Tibial artery (tissue), 4 donors: ENCODE measurements at places on chromosomes 6 and 20.

GRCh38 chr6:109008537-109009235 lies 86.0 kb downstream of the SESN1 start:
- DNase-seq, result no peak

GRCh38 chr6:156877126-156877863 lies 100.1 kb downstream of the ARID1B start:
- peak; percentile 52 for DNase-seq

DNA sequence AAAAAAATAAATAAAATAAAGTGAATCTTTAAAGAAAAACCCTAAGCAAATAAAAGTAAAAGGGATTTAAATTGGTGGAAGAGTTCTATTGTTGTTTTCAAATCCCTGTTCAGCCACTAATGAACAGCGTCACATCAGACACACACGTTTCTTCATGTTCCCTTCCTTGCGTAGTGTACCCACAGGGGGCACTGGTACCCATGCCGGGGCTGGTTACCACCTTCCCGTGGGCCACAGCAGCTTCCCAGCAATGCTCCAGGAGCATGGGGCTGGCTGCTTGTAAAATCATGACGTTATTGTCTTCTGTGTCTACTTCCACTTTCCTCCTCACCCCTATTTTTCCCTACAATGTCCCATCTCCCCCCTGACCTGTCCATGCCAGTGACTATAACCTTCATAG lies 988.7 kb downstream of the KIF16B start:
- DNase-seq, result no peak

DNA sequence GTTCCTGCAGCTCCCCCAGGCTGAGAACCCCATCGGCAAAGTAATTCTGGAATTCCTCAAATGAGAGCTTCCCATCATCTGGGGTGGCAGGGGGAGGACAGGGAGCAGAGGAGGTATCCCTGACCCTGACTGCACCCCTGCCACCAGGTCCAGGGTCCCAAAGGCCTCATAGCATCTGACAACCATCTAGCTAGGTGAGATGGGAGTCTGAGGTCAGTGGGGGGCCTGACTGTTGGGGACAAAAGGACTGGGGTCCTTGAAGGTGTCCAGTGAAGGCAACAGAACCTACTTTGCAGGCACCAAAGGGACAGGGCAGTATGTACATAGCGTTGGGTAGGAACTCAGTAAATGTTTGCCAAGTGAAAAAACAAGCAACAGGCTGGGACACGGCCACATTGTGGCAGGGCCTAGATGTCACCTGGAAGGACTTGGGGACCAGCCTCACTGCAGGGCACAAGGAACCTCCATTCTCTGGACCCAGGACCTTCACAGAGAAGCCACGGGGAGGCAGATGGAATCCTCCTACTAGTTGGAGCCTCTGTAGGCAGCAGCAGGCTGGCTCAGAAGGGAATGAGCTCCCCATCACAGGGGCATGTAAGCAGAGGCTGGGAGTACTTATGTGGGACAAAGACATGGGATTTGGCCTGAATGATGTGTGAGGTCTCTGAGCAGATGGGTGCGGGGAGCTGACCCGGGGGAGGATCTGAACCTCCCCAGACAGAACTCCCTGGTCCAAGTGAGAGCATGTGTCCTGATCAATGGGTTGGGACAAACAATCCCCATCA lies 3.3 kb downstream of the NECAB3 start:
- no peak for DNase-seq

DNA sequence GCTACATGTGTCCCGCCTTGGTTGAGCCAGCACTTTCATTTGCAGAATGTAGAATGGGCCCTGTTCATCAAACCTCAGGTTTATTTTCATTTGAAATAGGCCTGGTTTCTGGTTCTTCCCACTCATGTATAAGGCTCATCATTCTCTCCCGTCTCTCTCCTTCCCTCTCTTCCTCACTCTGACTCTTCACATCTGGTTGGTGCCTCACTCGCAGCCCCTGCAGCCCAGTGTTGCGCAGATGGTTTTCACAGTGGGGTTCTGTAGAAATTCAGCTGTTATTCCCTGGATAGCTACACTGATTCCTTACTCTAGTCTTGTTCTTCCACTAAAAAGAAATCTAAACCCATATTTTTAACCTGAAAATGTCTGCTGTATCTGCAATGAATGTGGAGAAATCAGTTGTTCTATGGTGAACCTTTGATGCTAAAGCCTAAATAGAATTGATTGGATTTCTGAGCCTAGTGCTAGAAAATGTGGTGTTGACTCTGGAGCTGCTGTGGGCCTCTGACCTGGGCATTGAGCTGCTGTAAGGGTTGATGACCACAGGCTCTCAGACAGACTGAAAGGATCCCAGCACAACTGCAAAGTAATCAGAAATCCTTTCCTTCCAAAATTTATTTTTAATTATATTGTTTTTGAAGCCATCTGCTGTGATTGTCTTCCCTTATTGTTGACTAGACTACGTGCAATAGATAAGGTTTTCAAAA lies 150.3 kb downstream of the TMEM242 start:
- DNase-seq, result no peak

GRCh38 chr20:48597521-48598302 lies 230.1 kb downstream of the PREX1 start:
- peak; percentile 60 for DNase-seq

GRCh38 chr20:3865887-3866407 lies 19.3 kb downstream of the MAVS start:
- no peak for DNase-seq

DNA sequence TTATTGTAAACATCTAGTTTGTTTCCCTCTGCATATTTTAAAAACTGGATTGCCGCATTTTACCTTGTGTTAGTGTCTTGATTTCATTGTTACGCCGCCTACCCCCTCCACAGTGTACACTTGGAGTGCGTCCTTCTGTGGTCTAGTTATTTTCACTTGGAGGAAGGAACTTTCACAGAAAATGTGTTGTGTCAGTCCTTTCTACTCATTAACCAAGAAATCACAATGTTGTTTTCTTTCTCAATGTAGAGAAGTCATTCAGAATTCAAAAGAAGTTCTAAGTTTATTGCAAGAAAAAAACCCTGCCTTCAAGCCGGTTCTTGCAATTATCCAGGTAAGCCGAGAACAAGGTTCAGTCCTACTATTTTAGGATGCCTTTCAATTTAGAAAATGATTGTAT lies 10.3 kb downstream of the MTHFD1L start:
- no peak for DNase-seq

DNA sequence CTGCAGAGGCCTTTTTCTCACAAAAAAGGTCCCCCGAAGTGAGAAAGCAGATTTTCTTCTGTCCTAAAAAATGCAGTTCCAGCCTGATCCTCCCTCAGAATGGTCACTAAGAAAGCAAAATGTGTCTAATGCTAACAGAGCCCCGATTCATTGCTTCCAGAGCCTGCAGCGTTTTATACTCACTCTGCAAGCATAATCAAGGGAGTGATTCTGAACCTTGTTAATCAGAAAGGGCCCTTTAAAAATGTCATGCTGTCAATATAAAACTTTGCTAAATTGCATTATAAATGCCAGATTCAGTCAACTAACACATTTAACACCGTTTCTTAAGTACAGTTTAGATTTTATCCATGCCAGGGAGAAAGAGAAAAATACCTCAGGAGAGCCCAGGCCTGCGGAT lies 202.8 kb downstream of the CD83 start:
- DNase-seq, result no peak

DNA sequence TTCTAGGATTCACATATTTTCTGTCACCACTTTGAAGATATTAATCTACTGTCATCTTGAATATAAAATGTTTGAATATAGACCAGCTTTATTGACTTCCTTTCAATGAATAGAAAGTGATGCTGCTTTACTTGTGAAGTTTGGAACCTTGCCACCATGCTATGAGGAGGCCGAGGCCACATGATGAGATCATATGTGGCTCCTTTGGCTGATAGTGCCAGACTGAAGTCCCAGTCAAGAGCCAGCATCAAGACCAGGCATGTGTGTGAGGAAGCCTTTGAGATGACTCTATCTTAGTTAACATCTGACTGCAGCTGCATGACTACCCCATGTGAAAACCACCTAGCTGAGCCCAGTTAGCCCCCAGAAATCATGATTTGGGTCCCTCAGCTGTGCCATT lies 169.5 kb downstream of the OTOR start:
- no peak for DNase-seq

- no peak for DNase-seq
Measured at GRCh38 chr6:108946695-108947094, 98.5 kb downstream of the ARMC2 start.

- DNase-seq, result no peak
Measured at GRCh38 chr20:56323656-56324055, 35.1 kb upstream of the FAM210B start.

GRCh38 chr20:42857446-42857845 lies 332.3 kb downstream of the PTPRT start:
- no peak for DNase-seq

GRCh38 chr6:142746524-142746923 lies 198.5 kb downstream of the HIVEP2 start:
- no peak for DNase-seq
